Stimulated activated CD8-positive, alpha-beta memory T cell treated with anti-CD3 and anti-CD28 coated beads, Interleukin-2, amount 100 ng/mL, for 48 hours (primary cell): ENCODE measurements at places on chromosomes 6 and 20.
A peak's percentile ranks its signal among the peaks of the same experiment; 100 is the strongest.

GRCh38 chr6:40042232-40042631 is 108.0 kb upstream of the MOCS1 start:
- DNase-seq: no peak

DNA sequence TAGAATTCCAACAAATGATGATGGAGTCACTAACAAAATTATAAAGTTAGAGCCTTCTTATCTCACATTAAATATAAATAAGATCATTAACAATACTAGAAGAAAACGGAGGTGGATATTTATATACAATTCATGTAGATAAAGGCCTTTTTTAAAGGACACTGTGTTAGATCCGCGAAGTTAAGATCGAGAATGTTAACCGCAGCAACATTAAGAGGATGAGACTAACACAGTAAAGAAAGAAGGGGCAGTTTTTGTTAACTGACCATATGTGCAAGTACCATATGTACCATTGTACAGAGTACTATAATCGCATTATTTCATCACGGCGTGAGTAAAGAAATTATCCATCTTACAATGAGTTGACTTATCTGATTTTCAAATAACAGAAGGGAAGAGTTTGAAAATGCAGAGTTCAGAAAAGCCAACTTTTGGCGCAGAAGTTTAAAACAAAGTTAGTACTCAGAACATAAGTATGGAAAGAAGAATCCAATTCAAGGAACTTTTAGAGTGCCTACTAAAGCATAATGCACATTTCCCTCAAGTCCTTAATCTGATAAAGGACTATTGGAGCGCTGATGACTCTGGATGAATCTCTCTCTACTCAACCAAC is 1.4 kb downstream of the FBXL4 start:
- DNase-seq: no peak

- DNase-seq: no peak
These were observed 5.4 kb downstream of the NKX2-2 start for GRCh38 chr20:21508230-21509078.

GRCh38 chr6:72560721-72561593 is 60.9 kb upstream of the KCNQ5 start:
- no peak for DNase-seq

- DNase-seq: no peak
These were observed 55.0 kb downstream of the QKI start for GRCh38 chr6:163469459-163469985.

DNA sequence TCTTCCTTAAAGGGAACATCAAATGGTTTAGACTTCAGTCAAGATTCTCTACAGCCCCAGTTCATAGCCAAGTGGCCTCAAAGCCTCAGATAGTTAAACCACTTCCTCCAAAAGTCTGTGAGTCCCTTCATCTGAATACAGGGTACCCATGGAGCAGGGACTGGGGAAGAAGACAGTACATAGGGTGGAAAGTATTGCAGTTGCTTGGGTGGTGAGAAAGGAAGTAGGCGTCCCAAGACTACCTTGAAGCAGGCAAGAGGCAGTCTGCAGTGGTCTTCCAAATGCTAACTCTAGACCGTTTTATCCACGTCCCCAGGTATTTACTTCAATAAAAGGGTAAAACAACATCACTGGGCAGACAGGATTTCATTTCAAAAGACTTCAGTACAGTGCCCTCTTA is 2.0 kb downstream of the FYN start:
- no peak for DNase-seq

DNA sequence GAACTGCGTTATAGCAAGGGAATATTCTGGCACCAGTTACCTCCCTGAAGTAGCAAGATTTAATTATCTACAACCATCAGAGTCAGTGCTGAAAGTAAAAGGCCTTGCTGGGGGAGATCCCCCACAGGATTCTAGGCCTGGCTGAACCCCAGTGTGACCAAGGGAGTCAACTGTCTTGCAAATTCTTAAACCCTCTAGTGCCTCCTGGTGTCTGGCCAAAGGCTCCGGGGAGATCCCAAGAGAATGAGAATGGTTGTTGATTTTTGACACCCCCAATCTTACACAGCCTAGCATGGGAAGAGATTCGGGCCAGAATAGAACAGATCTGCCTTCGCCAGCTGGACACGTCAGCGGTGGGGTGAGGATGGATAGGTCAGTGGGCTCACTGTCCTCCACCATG is 179.4 kb downstream of the ERMARD start:
- no peak for DNase-seq

GRCh38 chr20:50233325-50234212 is 42.9 kb downstream of the CEBPB start:
- DNase-seq: no peak

DNA sequence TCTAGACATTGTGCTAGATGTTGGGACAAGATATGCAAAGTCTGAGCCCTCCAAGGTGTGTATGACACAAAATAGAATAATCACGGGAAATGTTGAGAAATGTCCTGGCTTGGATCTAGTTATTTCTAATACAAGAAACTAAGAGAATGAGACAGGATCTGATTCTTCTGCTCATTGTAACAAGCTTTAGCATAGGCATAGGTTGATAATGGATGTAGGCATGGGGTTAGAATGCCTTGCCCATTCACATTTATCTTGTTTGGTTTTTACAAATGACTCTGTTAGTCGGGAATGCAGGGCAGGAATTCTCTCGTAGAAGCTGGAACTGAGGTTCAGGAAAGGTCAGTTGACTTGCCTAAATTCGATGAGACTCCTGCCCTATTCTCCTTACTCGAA is 1.5 kb upstream of the SLC26A8 start:
- no peak for DNase-seq

DNA sequence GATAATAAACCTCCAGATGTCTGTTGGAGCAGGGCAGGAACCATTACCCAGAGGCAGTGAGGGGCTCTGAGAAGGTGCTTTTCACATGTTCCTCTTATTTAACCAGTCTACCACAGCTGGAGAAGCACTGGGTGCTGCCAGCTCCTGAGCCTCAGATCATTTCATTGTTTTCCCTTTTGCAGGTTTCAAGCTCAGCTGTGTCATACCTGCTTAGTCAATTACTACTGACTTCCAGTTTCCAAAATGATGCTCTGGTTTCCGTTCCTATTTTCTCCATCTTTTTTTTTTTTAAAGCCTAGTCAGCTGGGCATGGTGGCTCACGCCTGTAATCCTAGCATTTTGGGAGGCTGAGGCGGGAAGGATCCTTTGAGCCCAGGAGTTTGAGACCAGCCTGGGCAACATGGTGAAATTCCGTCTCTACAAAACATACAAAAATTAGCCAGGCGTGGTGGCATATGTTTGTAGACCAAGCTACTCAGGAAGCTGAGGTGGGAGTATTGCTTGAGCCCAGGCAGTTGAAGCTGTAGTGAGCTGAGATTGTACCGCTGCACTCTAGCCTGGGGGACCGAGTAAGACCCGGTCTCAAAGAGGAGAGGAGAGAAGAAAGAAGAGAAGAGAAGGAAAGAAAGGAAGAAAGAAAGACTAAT is 6.7 kb downstream of the FLOT1 start:
- no peak for DNase-seq

DNA sequence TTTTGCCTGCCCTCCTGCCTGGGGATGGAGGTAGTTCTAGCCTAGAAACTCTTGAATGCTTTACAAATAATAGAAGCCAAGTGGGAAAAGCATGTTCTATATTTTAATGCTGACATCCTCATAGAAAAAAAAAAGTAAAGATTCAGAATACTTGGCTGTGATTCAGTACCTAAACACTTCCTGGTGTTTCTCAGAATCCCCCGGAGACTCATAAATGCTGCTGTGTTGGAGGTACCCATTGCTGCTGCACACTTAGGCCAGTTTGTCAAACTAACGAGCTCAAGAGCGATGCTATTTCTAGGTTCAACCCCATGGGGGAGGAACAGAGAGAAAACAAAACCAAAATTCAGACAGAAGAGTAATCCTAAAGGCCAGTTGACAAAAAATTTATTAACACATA is 38.8 kb upstream of the ZFP64 start:
- no peak for DNase-seq

DNA sequence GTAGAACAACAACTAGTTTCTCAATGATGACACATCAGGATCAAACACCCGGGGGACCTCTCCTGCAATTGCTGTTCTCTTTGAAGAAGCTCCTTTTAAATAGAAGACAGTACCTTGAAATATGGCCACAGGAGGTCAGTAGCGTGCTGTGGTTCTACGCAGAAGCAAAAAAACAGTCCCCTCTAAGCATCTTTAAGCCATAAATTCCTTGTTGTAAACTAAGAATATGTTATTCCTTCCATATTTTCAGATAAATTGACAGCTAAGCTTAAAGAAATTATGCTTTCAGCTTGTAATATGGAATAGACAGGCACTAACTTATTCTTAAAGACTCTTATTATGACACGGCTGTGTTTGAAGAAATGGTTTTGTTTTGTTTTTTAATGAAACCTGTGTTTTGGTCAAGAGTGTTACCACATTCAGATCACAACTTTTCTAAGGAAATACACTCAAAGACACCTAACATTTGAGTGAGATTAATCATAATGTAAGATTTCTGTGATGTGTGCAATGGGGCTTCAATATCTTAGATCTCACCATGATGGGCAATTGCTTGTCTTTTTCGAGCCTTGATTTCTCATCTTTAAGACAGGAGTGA is 49.7 kb upstream of the IL20RA start:
- DNase-seq: peak; percentile 28

GRCh38 chr20:58896820-58897219 is 44.3 kb downstream of the GNAS start:
- no peak for DNase-seq

DNA sequence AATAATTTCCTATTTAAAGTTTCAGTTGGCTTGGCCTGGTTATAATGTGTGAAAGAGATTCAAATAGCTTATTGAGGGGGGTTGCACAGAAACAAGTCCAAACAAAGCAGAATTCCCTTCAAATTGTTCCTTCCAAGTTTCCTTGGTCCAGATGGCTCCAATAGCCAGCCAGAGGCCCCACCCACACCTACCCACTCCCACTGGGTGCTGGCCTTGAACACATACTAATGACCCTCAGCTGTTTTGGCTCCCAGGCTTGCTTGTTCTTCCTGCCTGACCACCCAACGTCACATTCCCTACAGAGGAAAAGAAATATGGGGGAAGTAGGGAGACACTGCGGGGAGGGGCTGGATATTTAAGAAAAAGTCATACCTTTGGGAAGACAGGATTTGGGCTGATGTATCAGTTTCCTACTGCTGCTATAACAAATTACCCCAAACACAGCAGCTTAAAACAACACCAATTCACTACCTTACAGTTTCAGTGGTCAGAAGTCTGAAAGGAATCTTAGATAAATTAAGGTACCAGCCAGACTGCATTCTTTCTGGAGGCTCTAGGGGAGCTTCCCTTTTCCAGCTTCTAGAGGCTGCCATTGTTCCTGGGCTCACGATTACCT is 95.7 kb downstream of the COL21A1 start:
- no peak for DNase-seq

- no peak for DNase-seq
These were observed 6.5 kb upstream of the UQCC2 start for GRCh38 chr6:33717934-33718455.

- no peak for DNase-seq
These were observed 196.6 kb downstream of the JARID2 start for GRCh38 chr6:15442467-15442866.

DNA sequence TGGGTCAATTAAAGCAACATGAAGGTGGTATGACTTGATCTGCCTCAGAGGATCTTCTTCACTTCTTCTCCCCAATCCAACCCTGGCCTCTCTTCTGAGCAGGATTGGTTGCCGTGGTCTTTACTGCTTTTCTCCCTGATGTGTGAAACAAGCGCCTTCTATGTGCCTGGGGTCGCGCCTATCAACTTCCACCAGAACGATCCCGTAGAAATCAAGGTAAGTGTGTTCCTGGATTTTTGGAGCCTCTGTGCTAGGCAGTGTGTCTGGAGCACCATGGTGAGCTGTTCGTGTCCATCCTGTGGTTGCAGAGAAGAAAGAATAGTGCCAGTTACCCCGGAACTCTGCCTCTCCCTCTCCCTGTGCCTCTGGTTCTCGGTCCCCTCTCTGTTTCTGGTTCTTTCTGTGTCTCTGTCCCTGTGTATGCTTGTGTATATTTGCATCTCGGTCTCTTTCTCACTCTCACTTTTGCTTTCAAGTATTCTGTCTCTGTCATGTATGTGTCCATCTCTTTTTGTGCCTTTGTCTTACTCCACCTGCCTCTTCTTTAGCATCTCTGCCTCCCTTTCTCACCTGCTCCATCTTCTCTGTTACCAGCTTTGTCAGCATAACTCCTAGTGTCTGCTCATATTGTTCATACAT is 23.5 kb downstream of the TM9SF4 start:
- DNase-seq: no peak

GRCh38 chr20:41830702-41831101 is 212.5 kb upstream of the CHD6 start:
- no peak for DNase-seq

DNA sequence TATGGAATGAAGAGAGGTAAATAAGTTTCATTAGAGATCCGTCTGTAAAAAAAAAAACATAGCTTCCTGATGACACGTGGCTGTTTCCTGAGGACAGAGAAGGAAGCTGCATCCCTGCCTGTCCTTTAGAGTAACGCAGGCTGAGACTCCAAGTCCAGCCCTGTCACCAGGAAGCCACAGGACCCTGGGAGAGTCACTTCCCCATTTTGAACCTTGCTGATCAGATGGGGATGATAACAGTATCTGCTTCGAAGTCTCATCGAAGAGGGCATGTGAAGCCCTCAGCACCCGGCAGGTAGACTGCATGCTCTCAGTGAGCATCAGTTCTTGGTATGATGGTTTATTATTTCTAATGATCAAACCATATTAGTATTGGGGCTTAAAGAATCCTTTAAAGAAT is 139.1 kb upstream of the KCNG1 start:
- no peak for DNase-seq

GRCh38 chr6:33981421-33981820 is 164.5 kb downstream of the GRM4 start:
- DNase-seq: no peak

GRCh38 chr6:20826378-20826777 is 292.1 kb downstream of the CDKAL1 start:
- no peak for DNase-seq

- peak; percentile 55 for DNase-seq
These were observed 233.9 kb downstream of the PRL start for GRCh38 chr6:22062807-22063408.

DNA sequence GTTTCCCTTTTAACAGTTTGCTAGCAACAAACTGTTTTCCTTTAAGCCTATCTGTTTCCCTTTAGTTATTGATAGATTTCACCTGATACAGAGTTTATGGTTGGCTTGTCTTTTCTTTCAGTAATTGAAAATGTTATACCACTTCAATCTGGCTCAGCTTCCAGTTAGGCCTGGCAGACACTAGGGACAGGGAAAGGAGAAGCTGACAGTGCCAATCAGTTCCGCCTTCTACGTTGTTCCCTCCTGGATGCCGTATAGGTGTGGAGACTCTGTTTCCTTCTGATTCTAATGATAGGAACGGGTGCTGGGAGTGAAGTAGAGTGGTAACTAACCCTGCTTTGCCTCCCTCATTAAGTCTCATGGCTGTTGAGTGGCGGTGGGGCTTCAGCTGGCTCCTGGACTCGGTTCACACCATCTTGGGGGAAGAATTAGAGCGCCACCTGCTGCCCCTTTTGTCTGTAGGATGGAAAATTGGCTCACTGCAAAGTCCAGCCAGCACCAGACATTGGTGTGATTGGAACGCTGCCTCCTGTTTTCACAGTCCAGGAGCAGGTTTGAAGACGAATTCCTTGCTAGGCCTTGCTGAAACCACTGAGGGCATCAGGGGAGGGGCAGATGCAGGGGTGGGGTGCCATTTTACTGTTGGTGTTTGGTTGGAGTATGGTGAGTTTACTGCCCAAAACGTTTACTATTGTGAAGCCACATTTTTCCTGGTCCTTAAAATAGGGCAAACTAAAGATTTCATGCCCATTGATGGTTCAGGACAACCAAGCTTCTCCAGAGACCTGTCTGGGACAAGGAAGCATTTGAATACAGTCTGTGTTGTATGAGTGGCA is 1729.5 kb downstream of the GRIK2 start:
- peak; percentile 3 for DNase-seq
